SJSA1 (cell line): ENCODE measurements at places on chromosomes 3 and 15.

GRCh38 chr15:58407236-58407775 lies 24.5 kb upstream of the LIPC start:
- no peak for DNase-seq

- peak; percentile 89 for DNase-seq
Measured at GRCh38 chr3:112101916-112102315, 15.7 kb downstream of the C3orf52 start.

DNA sequence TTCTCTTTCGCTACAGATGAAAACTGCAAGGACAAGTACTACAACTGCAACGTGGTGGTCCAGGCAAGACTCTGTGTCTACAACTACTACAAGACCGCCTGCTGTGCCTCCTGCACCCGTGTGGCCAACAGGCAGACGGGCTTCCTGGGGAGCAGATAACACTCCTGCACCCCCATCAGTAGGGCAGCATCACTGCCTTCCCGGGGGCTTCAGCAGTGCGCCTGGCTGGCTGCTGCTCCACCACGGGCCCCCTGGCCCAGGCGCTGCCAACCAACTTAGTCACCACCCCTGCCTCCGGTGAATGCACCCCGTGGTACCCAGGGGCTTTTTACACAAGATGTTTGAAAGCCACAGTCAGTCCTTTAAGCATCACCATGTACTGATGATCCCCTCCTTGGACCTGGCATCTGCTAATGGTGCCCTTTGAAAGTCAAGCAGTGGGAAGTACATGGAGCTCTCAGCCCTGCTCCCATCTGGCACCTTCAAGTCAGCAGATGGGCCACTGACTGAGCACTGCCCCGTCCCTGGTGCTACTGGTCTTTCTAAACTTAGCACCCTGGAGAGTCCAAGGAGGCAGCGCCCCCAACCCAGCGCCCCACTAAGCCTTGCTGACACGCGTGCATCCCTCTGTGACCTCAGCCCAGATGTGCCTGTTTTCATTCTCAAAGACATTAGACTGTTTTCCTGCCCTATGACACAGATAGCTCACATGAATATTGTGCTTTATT lies 33.0 kb upstream of the NR2E3 start:
- no peak for DNase-seq

- DNase-seq: no peak
Measured at GRCh38 chr15:88606070-88606794, 14.9 kb upstream of the AEN start.

- no peak for DNase-seq
Measured at GRCh38 chr15:25800761-25801515, 62.2 kb downstream of the ATP10A start.

DNA sequence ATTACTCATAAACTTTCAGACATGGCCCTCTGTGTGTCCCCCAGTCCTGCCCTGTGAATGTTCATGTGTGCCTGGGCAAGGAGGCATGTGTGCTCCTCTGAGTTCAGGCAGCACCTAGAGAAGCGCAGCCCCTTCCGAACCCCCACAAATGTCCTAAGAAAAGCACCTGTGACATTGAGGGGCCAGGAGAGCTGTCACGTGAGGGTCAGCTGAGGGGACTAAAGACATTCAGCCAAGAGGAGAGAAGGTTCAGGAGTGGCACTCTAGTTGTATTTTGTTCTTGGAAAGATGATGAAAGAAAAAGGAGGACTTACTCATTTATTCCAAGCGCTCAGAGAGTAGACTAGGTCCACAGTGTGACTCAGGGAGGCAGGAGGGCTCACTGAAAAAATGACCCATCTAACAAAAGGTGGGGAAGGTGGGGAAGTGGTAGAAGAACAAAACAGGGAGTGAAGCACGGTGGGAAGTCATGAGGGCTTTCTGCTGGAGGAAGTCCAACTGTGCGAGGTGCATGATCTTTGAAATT lies 28.1 kb upstream of the ELP6 start:
- no peak for DNase-seq

- no peak for DNase-seq
Measured at GRCh38 chr3:85584779-85585356, 626.1 kb downstream of the CADM2 start.

- DNase-seq: no peak
Measured at GRCh38 chr3:138078096-138078495, 37.3 kb downstream of the DZIP1L start.

DNA sequence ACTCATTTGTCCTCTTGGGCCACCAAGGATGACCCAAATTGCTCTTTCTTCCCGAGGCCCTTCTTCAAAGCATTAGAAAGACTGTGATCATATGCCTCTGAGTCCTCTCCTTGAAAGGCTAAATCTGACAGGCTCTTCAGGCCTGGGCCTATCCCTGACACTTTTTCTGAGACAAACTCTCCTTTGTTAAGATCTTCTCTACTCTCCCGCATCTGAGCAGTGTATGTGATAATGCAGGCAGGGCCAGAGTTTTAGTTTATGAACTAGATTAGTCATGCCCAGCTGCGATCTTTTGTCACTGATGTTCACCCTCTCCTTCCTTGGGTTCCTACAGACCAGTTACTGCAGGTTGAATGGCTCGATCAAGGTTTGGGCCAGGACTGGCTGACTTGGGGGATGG lies 39.2 kb downstream of the MASP1 start:
- DNase-seq: no peak

- peak; percentile 15 for DNase-seq
Measured at GRCh38 chr3:65901226-65901625, 137.5 kb downstream of the MAGI1 start.

- DNase-seq: no peak
Measured at GRCh38 chr15:33742800-33743199, 225.5 kb upstream of the CHRM5 start.

- no peak for DNase-seq
Measured at GRCh38 chr3:18761530-18761929, 336.4 kb upstream of the SATB1 start.

GRCh38 chr3:146747928-146748327 lies 142.8 kb upstream of the PLSCR5 start:
- DNase-seq: no peak

GRCh38 chr15:32730677-32731654 lies 13.2 kb downstream of the GREM1 start:
- no peak for DNase-seq

DNA sequence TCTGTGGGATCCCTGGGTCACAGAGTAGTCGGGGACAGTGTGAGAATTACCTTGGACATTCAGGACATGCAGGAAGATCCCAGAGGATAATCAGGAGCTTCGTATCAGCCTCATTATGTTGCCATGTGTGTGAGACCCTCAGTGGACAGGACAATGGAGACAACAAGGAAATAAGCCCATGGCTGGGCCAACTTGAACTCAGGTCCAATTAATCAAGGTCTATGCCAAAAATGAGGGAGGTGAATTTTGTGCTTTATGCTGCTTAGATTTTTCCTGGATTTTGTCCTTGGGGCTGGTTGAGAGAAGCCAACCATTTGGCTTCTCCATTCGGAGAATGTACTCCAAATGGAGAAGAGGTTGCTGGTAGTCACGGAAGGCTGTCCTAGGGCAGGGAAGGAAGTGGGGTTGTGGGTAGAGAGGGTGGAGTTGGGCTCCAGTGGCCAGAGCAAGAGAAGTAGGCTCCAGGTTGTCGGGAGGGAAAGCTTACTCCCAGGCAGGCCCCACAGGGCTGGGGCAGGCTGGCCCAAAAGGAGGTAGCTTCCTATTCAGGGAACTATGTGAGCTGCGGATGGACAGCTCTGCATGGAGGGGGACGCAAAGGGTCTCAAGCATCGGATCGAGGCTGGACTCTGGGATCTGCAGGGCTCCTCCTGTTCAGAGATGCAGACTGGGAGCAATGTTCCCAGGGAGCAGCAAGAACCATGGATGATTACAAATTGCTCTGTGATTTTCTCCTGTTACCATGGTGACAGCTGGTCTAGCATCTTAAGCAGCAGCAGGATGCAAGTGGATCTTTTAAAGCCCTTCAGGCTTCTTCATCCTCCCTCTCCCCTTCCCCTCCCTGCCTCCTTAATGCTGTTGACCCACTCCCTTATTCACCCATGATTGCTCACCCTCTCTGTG lies 91.1 kb downstream of the WNT7A start:
- DNase-seq: no peak

GRCh38 chr15:79478108-79478507 lies 46.0 kb downstream of the MINAR1 start:
- no peak for DNase-seq

DNA sequence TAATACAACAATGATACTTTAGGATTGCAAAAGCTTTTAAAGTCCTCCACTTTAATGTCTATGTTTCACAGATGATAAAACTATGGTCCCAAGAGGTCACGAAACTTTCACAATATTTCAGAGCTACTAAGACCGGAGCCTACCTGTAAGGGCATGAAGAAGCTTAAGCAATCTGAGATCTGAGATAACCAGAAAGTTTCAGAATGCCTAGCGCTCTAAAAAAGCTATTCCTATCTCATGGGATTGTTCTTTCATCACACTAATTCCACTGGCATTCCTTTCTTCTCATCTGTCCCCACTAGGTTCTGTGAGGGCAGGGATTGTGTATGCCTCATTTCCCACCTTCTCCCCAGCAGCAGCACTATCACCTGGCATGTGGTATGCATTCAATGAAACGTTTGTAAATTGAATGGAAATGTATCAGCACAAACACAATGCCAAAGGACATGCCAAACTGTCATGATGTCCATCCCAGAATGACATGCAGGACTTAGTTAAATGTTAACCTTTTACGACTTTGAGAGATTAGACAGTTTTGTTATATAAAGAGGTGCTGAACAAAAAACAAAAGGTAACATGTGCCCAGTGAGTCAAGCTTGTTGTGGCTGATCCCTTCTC lies 104.7 kb upstream of the NR2F2 start:
- no peak for DNase-seq

GRCh38 chr3:176208283-176208682 lies 989.0 kb downstream of the TBL1XR1 start:
- no peak for DNase-seq

GRCh38 chr15:25727867-25728600 lies 135.1 kb downstream of the ATP10A start:
- DNase-seq: no peak

DNA sequence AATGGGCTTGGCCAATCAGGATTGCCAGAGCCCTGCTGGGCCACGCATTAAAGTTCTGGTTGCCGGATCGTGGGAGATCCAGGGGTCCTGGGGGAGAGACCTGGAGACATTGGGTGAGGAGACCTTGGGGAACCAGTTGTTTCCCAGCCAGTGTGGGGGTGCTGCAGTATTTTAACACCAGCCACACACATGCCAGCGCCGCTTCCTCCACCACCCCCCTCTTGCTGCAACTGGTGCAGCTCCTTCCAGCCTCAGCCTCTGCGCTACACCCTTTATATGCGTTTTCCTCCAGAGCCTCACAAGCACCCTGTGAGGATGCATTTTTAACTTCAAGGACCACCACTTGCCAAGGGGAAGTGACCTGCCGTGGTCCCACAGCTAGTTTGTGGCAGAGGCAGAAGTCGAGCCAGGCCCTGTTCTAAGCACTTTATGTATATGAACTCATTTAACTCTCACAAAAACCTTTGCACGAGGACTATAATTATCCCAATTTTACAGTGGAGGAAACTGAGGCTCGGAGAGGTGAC lies 29.4 kb upstream of the GRIP2 start:
- no peak for DNase-seq

GRCh38 chr15:39153058-39153714 lies 427.7 kb upstream of the THBS1 start:
- no peak for DNase-seq

DNA sequence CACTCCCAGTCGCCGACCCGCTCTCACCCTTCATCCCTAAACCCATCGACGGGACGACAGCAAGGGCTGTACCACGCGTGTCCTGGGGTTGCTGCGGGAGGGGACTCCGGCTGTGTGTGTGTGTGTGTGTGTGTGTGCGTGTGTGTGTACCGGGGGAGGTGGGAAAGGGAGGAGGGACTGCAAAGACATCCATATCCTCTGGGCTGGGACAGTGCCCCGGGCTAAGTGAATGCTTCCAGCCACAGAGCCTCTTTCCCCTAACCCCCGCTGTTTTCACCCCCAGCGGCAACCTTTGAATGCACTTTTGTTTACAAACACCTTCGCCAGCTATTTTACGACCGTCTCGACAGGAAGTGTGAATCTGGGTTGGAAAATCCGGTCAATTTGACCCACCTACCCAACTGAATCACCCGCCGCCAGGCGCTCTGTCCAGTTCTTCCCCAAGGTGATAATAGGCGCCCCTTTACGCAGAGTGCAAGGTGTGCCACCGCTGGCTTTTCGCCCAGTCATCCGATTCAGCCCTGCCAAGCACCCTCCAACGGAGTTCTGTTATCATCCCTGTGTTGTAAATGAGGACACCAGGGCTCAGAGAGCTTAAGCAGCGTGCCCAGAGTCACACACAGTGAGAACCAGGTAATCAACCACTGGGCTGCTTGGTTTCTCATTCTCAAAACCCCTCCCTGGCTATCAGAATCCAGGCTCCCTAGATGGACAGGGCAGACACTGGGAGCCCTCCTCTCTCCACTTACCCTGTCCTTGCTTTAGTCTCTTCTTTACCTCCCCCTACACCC lies 739 bp upstream of the AMOTL2 start:
- peak; percentile 79 for DNase-seq

GRCh38 chr3:13492976-13493866 lies 13.1 kb downstream of the HDAC11 start:
- DNase-seq: no peak

DNA sequence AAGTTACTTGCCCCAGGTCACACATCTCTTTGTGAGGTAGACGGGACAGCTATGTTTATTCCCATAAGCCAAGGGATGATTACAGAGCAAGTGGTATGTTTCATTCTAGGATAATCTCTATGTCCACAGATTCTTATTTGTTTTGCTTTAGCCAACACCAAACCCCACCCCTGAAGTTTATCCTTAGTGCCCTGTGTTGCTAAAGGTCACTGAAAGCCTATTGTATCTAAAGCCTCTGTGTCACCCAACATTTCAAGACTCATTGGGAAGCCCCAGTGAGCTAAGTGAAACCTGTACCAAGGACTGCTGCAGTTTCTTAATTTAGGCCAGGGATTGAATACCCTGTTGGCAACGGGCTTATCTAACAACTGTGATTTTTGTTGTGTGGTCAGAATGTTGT lies 135.6 kb downstream of the ADAMTS9 start:
- no peak for DNase-seq

DNA sequence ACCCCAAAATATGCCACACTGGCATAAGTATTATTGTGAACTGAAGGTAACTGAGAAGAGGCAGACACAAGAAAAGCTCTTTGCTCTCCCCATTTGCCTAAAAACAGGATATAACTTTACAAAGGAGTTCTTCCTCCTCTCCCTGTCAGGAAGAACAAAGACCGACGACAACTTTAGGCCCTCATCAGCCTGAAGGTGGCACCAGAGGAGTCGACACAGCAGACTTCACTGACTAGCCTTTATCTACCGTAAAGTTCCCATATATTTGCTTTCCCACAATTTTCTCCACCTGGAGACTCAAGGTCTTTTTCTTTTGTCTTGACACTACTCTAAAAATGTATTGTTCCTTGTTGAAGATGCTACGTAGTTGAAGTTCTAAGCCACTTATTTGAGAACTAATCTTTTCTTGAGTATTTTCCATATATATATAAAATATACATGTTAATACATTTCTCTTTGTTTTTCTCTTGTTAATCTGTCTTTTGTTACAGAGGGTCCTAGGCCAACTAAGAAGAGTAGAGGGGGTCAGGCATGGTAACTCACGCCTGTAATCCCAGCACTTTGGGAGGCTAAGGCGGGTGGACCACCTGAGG lies 16.2 kb upstream of the XIRP1 start:
- no peak for DNase-seq

GRCh38 chr3:43755516-43756200 lies 64.9 kb downstream of the ABHD5 start:
- DNase-seq: no peak
